ENCODE measurements at places on chromosomes 2 and 18.

GRCh38 chr18:45227001-45227742 is 388.1 kb upstream of the SLC14A2 start:
- no peak for DNase-seq

DNA sequence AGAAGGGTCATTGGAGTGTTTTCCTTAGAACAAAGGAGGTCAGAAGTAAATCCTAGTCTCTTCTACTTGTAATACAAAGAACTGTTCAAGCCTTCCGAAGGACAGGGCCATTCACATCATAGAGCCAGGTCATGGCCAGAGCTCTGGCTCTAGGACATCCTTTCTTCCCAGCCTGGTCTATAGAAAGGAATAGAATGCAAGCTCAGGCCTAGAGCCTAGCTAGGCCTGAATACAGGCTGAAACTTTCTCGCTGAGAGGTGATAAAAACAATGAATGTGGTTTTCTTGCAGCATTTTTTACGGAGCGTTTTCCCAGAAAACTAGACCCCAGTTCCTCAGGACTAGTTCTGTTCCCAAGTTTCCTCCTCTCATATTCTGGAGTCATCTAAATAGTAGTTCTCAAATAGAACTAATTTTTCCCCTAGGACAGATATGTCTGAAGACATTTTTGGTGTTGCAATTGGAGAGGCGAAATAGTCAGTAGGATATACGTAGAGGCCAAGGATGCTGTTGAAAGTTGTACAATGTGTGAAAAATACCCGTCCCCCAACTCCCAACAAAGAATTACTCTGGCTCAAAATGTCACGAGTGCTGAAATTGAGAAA is 6.8 kb downstream of the UGT1A6 start:
- no peak for DNase-seq

DNA sequence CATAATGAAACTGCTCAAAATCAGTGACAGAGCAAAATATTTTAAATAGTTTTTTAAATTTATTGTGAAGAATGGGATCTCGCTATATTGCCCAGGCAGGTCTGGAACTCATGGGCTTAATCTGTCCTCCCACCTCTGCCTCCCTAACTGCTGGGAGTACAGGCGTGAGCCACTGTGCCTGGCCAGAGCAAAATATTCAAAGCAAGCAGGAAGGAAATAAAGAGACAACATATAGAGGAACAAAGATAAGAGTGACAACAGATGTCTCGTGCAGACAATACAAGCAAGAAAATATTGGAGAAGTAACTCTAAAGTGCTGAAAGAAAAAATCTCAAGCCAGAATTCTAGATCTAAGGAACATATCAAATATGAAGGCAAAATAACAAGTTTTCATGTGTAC is 5.0 kb upstream of the SCLY start:
- DNase-seq = no peak

DNA sequence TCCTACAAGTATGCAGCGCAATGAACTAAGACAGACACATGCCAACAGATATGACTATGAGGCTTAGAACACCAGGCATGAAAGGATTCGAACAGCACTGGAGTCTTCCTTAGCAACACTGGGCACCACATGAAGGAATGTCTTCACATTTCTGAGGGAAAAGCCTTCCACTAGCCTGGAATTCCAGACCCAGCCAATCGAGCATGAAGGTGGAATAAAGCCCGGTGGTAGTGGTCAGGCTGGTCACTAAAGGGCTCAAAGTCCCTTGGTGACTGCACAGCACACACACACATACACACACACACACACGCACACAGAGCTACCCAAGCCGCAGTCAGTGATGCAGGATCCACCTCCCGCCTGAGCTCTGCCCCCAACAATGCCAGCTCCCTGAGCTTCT is 19.7 kb upstream of the SFXN5 start:
- no peak for DNase-seq

DNA sequence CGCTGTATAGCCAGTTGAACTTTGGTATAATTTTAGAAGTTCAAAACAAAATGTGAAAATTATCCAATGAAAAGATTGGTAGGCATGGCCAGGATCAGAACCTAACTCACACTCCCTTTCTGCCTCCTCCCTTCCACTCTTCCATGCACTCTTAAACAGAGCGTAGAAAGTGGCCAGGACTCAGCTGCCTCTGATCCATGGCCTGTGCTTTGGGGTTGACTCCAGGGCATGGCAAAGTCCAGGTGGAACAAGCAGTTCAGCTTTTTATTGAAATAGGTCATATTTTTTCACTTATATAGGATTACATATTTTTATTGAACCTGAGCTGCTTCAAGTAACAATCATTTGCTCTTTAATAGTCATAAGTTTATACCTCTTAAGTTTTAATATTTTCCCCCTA is 26.2 kb downstream of the INPP1 start:
- no peak for DNase-seq

- no peak for DNase-seq
Observed at GRCh38 chr2:47799031-47799609, 16.2 kb downstream of the MSH6 start.

- DNase-seq = no peak
Observed at GRCh38 chr2:179305125-179305524, 40.5 kb upstream of the SESTD1 start.

DNA sequence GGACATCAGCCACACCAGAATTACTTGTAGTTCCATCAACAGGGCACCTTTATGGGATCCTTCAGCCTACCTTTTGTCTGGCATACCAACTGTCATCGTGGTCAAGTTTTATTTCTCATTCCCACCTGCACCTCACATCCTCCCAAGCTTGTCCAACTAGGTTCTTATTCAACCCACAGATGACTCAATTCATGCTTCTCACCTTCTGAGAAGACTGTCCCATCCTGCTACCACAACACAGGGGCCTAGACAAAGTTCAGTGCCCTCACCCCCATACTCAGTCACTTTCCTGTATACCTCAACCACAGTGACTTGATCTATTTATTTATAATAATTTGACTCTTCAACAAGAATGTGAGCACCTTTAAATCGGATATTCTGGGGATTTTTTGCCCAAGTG is 114.4 kb upstream of the ACVR1C start:
- DNase-seq = no peak

DNA sequence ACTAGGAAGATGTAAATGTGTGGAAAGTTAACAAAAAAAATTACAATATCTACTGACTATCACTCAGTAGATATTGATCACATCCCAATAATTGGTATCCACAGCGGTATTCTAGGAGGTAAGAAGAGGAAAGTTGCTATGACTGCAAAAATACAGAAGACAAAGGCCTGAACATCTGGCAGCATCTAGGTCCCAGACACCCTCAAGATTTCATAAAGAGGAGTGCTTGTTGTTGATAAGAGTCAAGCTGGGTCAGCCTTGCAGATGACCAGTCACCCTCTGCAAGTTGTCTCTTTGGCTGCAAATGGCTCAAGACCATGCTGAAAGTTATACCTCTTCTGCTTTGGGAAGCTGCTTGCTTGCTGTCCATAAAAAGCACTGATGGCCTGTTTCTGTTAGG is 228.4 kb upstream of the FBXO11 start:
- DNase-seq = no peak
